ENCODE measurements at places on chromosomes 7 and 10. TPM values are rescaled to one million over a fixed set of nuclear protein-coding genes. Genes with fewer than 3 reads are reported as not detected.

The PKD2L1 gene
- not detected for total RNA-seq

The PRSS58 gene
- not detected for total RNA-seq

The CYP17A1 gene
- total RNA-seq, result not detected

The BAIAP2L1 gene
- total RNA-seq, result 12.9 TPM

The PON3 gene
- not detected for total RNA-seq

The NEUROD6 gene
- total RNA-seq, result not detected

The EBLN1 gene
- total RNA-seq, result not detected

The UCMA gene
- not detected for total RNA-seq

The TUBAL3 gene
- total RNA-seq, result not detected

The DEPP1 gene
- 0.48 TPM for total RNA-seq

The LOXL4 gene
- 50.2 TPM for total RNA-seq

The CPN1 gene
- total RNA-seq, result not detected

The DRGX gene
- total RNA-seq, result not detected

The NPC1L1 gene
- total RNA-seq, result not detected

The PTN gene
- total RNA-seq, result 1.9 TPM

The HGF gene
- 0.55 TPM for total RNA-seq

The ADAP1 gene
- total RNA-seq, result 0.71 TPM

The TMEM213 gene
- total RNA-seq, result not detected

The KCNIP2 gene
- 1.3 TPM for total RNA-seq

The TLL2 gene
- 0.30 TPM for total RNA-seq

The CALY gene
- total RNA-seq, result not detected

The TMEM178B gene
- total RNA-seq, result 7.2 TPM

The TMEM236 gene
- total RNA-seq, result 0.09 TPM

The BTBD16 gene
- total RNA-seq, result not detected

The HDAC9 gene
- total RNA-seq, result 29.2 TPM

The GNGT1 gene
- not detected for total RNA-seq

The AZGP1 gene
- not detected for total RNA-seq

The RPEL1 gene
- total RNA-seq, result not detected

The CCDC172 gene
- total RNA-seq, result not detected

The CTAGE6 gene
- total RNA-seq, result not detected

The AGAP9 gene
- total RNA-seq, result 2.7 TPM

The IGF2BP3 gene
- total RNA-seq, result 24.5 TPM

The SLC26A4 gene
- total RNA-seq, result not detected

The IFIT5 gene
- 18.0 TPM for total RNA-seq

The ARL4A gene
- 12.5 TPM for total RNA-seq

The ZNF32 gene
- total RNA-seq, result 23.6 TPM

The CH25H gene
- total RNA-seq, result 0.11 TPM

The LEP gene
- not detected for total RNA-seq

The NEUROG3 gene
- total RNA-seq, result not detected

The GNA12 gene
- total RNA-seq, result 52.6 TPM

The SORCS1 gene
- total RNA-seq, result 0.09 TPM

The MOGAT3 gene
- total RNA-seq, result not detected
